ENCODE measurements at places on chromosomes 11 and 22. TPM values are rescaled to one million over a fixed set of nuclear protein-coding genes. Genes with fewer than 3 reads are reported as not detected.

DNA sequence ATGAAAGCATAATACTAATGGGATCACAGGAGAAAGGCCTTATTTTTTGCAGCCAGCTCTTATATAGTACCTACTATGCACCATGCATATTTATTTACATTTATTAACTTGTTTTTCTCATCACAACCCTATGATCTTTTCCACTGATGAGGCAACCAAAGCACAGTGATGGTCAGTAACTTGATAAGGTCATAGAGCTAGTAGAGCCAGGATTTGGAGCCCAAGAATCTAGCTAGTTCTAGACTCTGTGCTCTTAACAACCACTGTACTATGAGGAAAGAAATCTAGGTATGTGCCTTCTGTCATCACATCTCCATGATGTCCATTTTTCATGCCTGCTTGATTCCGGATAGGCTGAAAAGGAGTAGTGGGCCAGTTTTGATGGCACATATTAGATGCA lies 24.0 kb upstream of the ABTB2 start:
- H3K4me1 ChIP-seq = peaks cover 22% of the 10 kb centered on the region
- no peak overlapping the region for H3K27ac ChIP-seq
- no peaks in the 10 kb centered on the region for H3K36me3 ChIP-seq

IGSF22 gene
- polyA plus RNA-seq = 0.03 TPM

TMPRSS4 gene
- polyA plus RNA-seq = 1.7 TPM

TSPAN32 gene
- polyA plus RNA-seq = not detected

GRCh38 chr11:117806846-117807245 lies 9.8 kb upstream of the DSCAML1 start:
- no peak overlapping the region for H3K27ac ChIP-seq
- H3K27me3 ChIP-seq = peaks cover 8% of the 10 kb centered on the region
- no peaks in the 10 kb centered on the region for H3K4me1 ChIP-seq
- no peak for DNase-seq

KIRREL3 gene
- 0.03 TPM for polyA plus RNA-seq

DNA sequence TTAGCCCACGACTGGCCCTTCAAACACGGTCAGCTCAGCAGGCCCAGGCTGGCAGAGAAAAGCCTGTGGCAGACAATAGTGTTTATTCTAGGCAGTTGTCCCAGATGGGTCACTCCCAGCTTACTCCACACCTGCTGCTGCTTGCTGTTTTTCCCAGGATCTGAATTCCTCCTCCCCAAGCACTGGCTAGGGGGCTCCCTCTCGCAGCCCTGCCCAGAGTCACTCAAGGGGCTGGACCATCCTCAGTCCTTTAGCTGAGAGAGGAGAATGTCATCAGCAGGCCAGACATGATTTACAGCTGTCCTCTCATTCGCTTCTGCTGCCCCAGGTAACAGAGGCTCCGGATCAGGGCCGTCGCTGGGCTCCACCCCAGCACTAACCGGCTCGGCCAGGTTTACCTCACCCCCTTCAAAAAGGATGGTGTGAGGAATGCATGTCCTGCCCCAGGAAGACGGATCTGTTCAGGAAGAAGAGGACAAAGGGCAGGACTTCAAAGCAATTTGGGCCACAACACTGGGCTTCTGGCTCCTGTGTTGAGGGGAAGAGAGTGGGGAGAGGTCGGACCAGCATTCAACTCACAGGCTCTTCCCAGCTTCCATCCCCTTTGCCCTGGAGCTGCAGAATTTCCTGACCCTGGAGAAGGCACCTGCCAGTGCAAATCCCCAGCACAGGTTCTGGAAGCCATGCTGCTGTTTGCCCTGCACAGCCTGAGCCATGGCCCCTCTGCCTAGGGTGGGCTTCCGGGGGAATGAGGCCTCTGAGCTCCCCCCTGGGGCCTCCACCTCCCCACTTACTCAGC lies 59.7 kb upstream of the BARX2 start:
- H3K36me3 ChIP-seq = no peaks in the 10 kb centered on the region
- H3K4me1 ChIP-seq = peaks cover 17% of the 10 kb centered on the region

DNA sequence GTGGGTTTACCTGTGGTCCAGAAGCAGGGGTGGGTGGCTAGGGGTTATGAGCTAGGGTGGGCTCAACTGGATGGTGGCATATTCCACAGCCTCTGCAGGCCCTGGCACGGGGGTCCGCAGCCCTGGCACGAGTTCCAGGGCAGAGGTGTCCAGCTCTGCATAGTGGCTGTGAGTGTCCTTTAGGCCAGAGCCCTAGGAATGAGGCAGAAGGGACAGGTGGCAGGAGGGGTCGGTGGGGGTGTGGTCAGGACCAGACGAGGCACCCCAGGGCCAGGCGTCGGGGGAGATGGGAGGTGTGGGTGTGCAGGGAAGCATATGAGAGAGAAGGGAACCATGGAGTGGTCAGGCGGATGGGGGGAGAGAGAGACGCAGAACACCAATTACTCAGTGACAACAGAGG lies 99.9 kb downstream of the NECTIN1 start:
- no peak overlapping the region for H3K27ac ChIP-seq
- no peak for DNase-seq
- H3K4me3 ChIP-seq = no peak overlapping the region
- no peaks in the 10 kb centered on the region for H3K36me3 ChIP-seq
- H3K27me3 ChIP-seq = peaks cover 25% of the 10 kb centered on the region
- no peaks in the 10 kb centered on the region for H3K4me1 ChIP-seq

DNA sequence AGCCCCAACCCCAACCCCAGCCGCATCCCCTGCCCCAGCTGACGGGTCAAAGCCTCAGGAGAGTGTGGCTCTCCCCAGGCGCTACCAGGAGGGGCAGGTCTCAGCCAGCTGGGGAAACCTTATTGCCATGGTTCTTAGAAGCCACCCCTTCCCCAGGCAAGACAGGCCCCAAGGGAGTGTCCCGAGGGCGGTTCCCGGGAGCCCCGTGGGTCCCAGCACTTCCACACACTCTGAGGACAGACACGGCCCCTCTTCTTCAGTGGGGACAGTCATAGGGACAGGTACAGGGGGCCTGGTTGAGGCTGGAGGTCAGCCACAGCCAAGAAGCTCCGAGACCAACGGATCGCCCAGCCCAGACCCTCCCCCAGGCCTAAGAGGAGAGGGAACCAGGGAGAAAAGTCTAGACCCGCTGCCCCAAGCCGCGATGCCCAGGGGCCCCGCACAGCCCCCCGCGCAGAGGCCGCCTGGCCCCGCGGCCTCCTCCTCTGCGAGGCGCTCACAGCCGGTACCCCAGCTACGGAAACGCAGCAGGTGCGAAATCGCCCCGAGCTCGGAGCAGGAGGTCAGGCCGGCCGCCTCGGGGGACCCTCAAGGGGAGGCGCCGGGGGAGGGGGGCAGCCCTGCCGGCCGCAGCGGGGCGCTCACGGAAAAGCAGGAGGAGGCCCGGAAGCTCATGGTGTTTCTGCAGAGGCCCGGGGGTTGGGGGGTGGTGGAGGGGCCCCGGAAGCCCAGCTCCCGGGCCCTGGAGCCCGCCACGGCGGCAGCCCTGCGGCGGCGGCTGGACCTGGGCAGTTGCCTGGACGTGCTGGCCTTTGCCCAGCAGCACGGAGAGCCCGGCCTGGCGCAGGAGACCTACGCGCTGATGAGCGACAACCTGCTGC lies 2.6 kb downstream of the KLHDC7B start:
- peaks cover 13% of the 10 kb centered on the region for H3K4me1 ChIP-seq
- H3K27me3 ChIP-seq = peaks cover 13% of the 10 kb centered on the region
- DNase-seq = no peak
- H3K27ac ChIP-seq = no peak overlapping the region

SOX6 gene
- 6.4 TPM for polyA plus RNA-seq

DNA sequence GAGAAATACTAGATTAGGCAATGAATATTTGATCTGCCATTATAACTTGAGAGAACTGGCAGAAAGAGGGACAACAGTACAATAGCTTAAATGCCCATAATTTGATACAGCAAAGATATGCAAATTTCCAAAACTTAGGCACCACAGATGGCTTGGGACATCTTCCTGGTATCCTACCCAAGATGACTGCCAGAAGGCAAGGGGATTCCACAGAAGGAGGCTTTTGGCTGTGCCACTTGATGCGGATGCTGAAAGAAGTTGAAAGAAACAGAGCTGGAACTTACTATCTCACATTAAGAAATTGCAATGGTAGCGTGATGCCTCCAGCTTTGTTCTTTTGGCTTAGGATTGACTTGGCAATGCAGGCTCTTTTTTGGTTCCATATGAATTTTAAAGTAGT lies 216.7 kb downstream of the TTC28 start:
- H3K27me3 ChIP-seq = no peaks in the 10 kb centered on the region
- H3K27ac ChIP-seq = no peak overlapping the region
- no peaks in the 10 kb centered on the region for H3K4me1 ChIP-seq
- DNase-seq = no peak
- no peaks in the 10 kb centered on the region for H3K36me3 ChIP-seq

ANKK1 gene
- 0.92 TPM for polyA plus RNA-seq

DNA sequence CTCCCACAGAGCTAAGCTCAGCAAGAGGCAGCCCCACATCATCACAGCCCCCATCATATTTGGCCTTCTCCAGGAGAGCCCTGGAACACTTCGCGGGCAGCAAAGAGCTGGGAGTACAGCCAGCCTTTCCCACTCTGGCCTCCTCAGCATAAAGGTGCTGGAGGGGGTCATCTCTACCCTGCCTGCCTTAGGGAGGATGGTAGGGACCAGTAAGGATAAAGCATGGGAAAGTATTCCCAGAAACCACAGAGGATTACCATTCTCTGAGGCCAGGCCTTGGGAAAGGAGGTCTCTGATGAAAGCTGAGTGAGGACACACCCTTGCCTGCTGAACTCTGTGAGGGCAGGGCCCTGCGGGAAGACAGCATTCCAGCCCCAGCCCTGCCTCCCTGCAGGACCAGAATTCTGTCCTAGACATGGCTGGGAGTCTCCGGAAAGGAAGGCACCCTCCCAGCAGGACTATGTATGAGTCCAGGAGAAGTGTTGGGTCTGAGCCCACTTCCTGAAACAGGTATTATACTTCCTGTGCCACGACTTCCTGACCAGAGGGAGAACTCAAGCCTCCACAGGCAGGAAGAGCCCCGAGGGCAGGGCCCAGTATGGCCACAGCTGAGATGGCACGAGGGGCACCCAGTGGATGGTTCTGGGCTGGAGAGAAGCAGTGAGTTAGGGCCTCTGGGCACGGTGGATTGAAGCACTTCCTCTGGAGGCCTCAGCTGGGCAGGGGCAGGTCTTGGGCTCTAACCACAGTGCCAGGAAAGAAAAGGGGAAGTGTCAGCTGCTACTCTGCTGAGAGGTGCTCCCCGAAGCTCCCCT lies 12.9 kb upstream of the CASTOR1 start:
- H3K4me1 ChIP-seq = peaks cover 74% of the 10 kb centered on the region
- H3K36me3 ChIP-seq = peaks cover 43% of the 10 kb centered on the region
- H3K27me3 ChIP-seq = no peaks in the 10 kb centered on the region
- DNase-seq = no peak
